Thyroid gland (tissue), 4 donors: ENCODE measurements at places on chromosomes 5 and 9. TPM values are rescaled to one million over a fixed set of nuclear protein-coding genes. Genes with fewer than 3 reads are reported as not detected.

The TTLL11 gene
- total RNA-seq: 7.9 TPM

The FRRS1L gene
- total RNA-seq: 2.4 TPM

DNA sequence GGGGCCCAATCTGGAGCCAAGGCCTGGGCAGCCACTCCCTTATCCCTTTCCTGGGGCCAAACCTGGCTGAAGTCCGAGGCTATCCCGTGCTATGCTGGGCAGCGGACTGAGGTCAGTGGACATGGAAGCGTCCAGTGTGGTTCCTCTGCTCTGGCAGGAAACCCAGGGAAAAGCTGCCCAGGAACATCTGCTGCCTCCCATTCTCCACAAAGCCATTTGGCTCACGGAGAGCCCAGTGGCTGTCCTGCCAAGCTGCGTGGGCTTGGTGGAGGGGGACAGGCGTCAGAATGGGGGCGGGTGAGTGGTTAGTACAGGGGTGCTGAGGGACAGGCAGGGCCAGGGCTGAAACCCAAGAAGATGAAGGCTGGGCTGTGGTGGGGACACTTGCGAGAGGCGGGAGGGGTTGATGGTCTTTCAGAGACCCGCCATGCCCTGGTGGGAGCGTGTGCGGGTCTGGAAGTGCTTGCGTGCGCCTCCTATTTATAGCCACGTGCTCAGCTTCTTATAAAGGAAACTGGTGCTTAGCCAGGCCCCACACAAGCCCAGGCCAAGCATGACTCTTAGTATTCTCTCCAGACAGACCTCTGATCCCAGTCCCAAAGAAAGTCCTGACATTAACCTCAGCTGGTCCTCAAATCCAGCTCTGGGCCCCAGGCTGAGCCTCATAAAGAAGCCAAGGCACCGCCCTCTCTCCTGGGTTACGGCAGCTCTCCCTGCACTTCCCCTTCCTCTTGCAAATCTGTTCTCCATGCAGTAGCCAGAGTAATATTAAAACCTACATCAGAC is 9.4 kb upstream of the SLC6A7 start:
- DNase-seq: peak; percentile 50
- H3K27me3 ChIP-seq: no peaks in the 10 kb centered on the region
- peaks cover 10% of the 10 kb centered on the region for H3K4me1 ChIP-seq
- peak overlapping the region; percentile 52 for H3K27ac ChIP-seq

DNA sequence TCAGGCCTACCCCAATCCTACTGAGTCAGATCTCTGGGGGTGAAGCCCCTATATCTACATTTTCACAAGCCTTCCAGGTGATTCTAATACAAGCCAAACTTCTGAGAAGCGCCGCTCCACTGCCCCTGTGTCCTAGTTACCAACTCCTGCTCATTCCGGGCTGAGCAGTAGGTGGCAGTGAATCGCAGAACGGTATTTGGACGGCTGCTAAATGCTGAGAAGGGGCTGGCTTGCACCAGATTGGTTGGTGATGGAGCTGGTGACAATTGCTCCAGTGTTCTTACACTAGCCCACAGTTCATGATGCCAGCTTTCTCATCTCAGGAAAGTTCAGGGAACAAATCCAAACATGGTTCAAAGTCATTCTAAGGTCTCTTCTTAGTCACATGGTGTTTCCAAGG is 31.1 kb upstream of the FGF1 start:
- no peak overlapping the region for H3K4me3 ChIP-seq
- DNase-seq: peak; percentile 83
- H3K27ac ChIP-seq: no peak overlapping the region
- no peaks in the 10 kb centered on the region for H3K27me3 ChIP-seq
- H3K4me1 ChIP-seq: peaks cover 7% of the 10 kb centered on the region
- H3K36me3 ChIP-seq: no peaks in the 10 kb centered on the region

DNA sequence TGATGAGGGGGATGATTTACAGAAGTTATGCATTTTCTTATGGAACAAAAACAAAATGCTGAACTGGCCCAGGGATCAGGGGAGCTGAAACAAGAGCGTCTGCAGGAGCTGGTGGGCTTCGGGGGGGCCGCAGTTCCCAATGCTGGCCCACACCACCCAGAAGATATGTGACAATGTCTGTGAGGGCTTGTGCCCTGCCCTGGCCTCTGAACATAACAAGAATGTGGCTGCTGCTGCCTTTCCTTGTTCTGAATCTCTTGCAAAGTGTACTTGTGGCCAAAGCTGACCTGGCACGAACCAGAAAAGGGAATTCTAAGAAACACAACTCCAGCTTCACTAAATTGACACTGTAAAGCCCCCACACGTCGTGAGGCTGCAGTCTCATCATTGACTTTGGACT is 66.7 kb downstream of the SEC61B start:
- no peaks in the 10 kb centered on the region for H3K36me3 ChIP-seq
- H3K4me3 ChIP-seq: no peak overlapping the region
- peaks cover 22% of the 10 kb centered on the region for H3K4me1 ChIP-seq
- no peak for DNase-seq

- H3K36me3 ChIP-seq: no peaks in the 10 kb centered on the region
- H3K27me3 ChIP-seq: no peaks in the 10 kb centered on the region
- H3K4me3 ChIP-seq: no peak overlapping the region
- H3K4me1 ChIP-seq: peaks cover 27% of the 10 kb centered on the region
- DNase-seq: no peak
These were observed 78.7 kb upstream of the SAP30L start for GRCh38 chr5:154367101-154367500.

DNA sequence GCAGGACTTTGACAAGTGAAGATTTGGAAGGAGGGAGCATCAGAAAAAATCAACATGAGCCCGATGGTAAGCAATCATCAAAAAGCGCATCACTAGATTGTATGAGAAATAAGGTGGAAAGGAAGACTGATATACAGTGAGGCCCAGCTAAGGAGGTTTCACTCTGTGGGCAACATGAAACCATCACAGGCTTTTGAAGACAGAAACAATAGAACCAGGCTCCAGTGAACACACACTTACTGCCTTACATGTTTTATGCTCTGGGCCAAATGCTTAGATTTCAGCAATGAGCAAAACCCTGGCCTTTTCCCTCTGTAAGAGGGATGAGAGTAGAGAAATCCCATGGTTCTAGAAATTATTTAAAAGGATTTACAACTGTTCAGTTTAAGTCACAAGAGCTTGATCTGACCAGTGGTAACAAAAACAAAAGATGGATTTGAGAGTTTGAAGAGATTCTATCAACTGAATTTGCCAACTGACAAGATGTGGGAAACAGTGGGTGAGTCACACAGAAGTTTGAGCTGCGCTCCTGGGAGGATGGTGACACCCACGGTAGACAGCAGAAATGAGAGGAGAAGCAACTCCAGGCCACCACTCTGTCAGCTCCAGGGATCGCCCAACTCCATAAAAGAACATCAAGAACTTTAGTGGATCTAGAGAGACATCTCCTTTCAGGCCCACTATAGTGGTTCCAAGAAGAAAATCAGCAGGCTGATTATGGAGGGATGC is 261.8 kb downstream of the MCTP1 start:
- no peaks in the 10 kb centered on the region for H3K27me3 ChIP-seq
- H3K4me1 ChIP-seq: no peaks in the 10 kb centered on the region
- H3K36me3 ChIP-seq: no peaks in the 10 kb centered on the region
- no peak for DNase-seq
- no peak overlapping the region for H3K4me3 ChIP-seq
